SJSA1 (cell line): ENCODE measurements at places on chromosomes 5 and 9. TPM values are rescaled to one million over a fixed set of nuclear protein-coding genes. Genes with fewer than 3 reads are reported as not detected.

TAS2R1 gene
- not detected in 2 replicates for total RNA-seq

NIPAL4 gene
- 0.18 TPM in 1 of 2 replicates, not detected in the other for total RNA-seq

TRAF1 gene
- total RNA-seq = 0.13 and 1.7 TPM in 2 replicates

DNA sequence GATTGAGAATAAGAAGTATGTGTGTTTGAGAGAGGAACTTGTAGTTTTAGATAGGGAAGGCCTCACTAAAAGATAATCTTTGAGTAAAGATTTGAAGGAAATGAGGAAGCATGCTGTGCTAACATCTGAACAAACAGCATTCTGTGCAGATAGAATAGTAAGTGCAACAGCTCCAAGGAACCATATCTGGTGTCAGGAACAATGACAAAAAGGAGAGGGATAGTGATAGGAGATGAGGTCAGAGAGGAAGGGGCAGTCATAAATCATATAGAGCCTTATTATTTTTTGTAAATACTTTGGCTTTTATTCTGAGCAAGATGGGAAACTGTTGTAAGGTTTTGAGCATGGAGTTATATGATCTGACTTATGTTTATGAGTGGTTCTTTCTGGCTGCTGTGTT lies 3.8 kb downstream of the MRPL22 start:
- H3K4me3 ChIP-seq = no peak overlapping the region
- H3K36me3 ChIP-seq = peaks cover 51% of the 10 kb centered on the region
- H3K27ac ChIP-seq = no peak overlapping the region
- DNase-seq = no peak
- H3K27me3 ChIP-seq = no peaks in the 10 kb centered on the region
- peaks cover 8% of the 10 kb centered on the region; the same call in 1 of the 2 replicates for H3K4me1 ChIP-seq

DNA sequence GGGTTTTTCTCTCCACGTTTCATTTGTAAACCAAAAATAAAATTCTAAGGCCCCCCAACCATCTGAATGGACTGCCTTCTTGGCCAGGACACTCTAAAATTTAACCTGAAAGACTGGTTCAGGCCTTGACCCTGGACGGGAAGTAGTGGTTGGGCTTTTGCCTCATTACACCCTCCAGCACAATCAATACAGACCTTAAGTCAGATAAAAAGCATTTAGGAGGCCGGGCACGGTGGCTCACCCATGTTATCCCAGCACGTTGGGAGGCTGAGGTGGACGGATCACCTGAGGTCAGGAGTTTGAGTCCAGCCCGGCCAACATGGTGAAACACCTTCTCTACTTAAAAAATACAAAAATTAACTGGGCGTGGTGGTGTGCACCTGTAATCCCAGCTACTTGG lies 91.6 kb upstream of the PPP1R26 start:
- H3K27me3 ChIP-seq = no peaks in the 10 kb centered on the region
- no peaks in the 10 kb centered on the region for H3K36me3 ChIP-seq
- H3K27ac ChIP-seq = no peak overlapping the region
- H3K4me1 ChIP-seq = no peaks in the 10 kb centered on the region
- DNase-seq = no peak

GRCh38 chr5:16573401-16573800 lies 43.4 kb downstream of the RETREG1 start:
- 0 out of 2 replicates have a peak, but pooled peaks cover 5% of the 10 kb centered on the region for H3K4me1 ChIP-seq
- DNase-seq = no peak
- H3K36me3 ChIP-seq = no peaks in the 10 kb centered on the region
- H3K4me3 ChIP-seq = no peak overlapping the region
- H3K27me3 ChIP-seq = no peaks in the 10 kb centered on the region
- no peak overlapping the region for H3K27ac ChIP-seq

DNA sequence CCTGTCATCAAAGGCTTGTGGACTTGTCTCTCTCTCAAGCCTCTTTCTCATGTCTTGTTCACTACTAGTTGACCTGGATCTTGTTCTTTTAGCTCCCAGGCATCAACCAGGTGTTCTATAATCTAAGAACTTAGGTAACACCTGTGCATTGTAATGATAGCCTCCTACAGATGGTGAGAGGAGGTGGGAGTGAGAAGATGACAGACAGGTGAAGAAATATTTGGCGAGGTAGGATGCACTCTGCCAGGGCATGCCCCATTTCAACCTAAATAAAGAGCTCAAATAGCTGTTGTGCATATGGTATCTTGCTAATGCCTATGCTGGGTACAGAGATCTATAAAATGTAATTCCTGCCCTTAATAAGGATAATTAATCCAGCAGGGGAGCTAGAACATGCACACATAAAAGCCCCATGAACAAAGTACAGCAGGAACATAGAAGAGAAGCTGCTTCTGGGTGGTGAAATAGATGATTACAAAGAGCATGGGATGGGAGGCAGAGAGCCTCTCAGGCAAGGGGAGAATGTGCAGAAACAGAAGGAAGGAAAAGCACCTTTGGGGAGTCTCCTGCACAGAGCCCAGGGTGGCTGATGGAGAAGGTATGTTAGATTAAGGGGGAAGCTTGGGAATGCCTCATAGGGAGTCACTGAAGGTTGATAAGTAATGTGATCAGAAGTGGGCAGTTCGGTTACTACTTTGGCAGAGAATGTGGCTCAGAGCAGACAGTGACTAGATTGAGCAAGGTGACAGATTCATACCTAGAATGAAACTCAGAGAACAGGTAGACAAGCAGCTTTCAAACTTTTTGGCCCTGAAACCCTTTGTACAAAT lies 28.0 kb upstream of the PLIN2 start:
- no peaks in the 10 kb centered on the region for H3K4me1 ChIP-seq
- no peaks in the 10 kb centered on the region for H3K27me3 ChIP-seq
- H3K36me3 ChIP-seq = no peaks in the 10 kb centered on the region
- H3K4me3 ChIP-seq = no peak overlapping the region
- H3K27ac ChIP-seq = no peak overlapping the region
- DNase-seq = no peak

DNA sequence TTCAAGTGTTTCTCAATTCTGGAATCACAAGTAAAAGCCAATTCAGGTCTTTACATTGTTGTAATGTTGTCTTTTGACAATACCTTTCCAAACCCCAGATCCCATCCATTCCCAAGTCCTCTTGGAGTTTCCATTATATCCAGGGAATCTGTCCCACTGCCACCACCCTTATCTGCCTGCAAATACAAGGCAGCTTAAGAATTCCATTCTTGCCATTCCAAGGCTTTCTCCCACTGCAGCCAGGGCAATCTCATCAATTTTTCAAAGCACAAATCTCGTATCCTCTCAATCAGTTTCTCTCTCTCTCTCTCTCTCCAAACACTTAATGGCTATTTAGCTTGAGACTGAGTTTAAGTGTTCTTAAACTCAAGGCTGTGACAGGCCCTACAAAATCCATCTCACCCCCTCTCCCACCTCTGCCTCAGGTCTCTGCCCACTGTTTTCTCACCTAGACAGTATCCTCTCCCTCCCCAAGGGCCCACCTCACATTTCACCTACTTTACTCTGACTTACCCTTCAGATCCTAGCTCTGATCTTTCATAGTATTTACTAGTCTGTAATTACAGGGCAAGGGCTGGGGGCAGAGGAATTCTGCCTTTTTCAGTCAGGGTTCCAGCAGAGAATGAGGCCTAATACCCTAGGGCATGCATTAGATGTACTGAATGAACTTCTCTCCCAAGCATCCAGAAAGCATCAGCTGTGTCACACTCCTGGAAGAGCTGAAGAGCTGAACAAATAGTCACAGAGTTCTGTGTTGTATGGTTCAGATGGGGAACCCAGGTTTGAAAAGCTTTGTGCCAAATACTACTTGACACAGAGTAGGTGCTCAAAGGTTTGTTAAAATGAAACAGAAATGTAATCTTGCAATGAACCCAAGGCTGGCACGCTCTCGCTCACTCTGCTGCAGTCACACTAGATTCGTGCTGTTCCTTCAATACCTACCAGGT lies 46.0 kb downstream of the RAPGEF1 start:
- H3K27me3 ChIP-seq = no peaks in the 10 kb centered on the region
- H3K36me3 ChIP-seq = no peaks in the 10 kb centered on the region
- no peak for DNase-seq
- no peak overlapping the region for H3K27ac ChIP-seq

DNA sequence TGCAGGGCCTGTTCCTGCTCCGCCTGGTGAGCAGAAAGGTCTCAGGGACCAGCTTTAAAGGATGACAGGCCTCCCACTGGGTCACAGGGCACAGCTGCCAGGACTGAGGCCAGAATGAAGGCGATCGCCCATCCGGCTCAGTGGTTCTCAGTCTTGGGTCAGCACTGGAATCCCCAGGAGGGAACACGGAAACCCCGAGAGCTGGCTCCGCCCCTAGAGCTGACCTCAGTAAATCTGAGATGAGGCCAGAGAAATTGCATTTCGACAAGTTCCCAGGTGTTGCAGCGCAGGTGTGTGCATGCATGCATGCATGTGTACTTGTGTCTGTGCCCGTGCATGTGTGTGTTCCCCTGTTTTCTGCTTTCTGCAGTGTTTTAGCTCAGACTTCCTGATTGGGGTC lies 47.2 kb upstream of the KCNMB1 start:
- H3K4me1 ChIP-seq = no peaks in the 10 kb centered on the region
- no peak for DNase-seq
- no peaks in the 10 kb centered on the region for H3K27me3 ChIP-seq
- no peaks in the 10 kb centered on the region for H3K36me3 ChIP-seq
- H3K4me3 ChIP-seq = no peak overlapping the region

GRCh38 chr9:20563917-20564316 lies 58.4 kb downstream of the MLLT3 start:
- no peak overlapping the region for H3K27ac ChIP-seq
- DNase-seq = no peak
- H3K4me1 ChIP-seq = peaks cover 28% of the 10 kb centered on the region

GRCh38 chr5:139633295-139634027 lies 14.7 kb upstream of the CXXC5 start:
- H3K27me3 ChIP-seq = no peaks in the 10 kb centered on the region
- peak; percentile 80 for DNase-seq
- H3K27ac ChIP-seq = no peak overlapping the region

DNA sequence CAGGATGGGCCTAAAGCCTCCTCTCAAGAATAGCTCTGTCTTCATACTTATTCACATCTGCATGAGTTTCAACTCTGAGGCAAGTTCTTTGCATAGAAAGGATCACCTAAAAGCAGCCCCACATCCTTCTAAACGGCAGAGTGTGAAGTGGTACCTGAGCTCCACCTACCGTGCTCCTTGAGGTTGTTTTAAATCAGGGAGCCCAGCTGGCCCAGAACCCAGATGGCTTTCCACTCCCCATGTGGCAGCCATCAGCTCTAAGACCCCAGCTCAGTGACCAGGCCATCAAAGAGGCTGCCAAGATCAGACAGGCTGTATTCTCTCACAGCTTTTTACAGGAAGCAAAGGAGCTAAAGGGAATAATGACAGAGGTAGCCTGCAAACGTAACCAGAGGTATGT lies 299.3 kb downstream of the RASEF start:
- H3K36me3 ChIP-seq = no peaks in the 10 kb centered on the region
- no peaks in the 10 kb centered on the region for H3K27me3 ChIP-seq
- no peak for DNase-seq

DNA sequence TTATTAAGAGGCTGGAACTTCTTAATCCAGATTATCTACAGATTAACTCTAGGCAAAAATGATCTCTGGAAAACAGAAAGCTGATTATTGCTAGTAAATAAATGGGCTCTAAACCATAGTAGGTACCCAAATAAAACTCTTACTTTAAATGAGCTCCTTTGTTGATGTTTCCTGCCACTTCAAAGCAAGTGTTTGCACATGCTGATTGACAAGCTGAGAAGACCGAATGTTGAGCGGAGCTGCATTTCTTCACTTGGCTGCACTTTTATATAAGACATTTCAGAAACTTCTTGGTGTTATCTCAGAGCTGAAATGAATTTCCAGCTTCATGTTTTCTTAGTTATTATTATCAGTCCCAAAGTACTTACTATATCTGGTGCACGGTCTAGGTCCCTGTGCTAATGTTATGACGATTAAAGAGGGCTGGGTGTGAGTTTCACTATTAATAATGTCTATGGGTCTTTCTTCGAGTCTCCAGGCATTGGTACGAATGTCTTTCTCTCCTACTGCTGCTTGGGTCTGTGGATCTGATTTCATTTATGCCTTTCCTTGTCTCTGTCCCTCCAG lies 58.6 kb upstream of the CTXN3 start:
- no peak overlapping the region for H3K4me3 ChIP-seq
- H3K27ac ChIP-seq = no peak overlapping the region
- DNase-seq = no peak
- H3K4me1 ChIP-seq = no peaks in the 10 kb centered on the region
- H3K27me3 ChIP-seq = no peaks in the 10 kb centered on the region; the same call in 1 of the 2 replicates
- no peaks in the 10 kb centered on the region for H3K36me3 ChIP-seq

DNA sequence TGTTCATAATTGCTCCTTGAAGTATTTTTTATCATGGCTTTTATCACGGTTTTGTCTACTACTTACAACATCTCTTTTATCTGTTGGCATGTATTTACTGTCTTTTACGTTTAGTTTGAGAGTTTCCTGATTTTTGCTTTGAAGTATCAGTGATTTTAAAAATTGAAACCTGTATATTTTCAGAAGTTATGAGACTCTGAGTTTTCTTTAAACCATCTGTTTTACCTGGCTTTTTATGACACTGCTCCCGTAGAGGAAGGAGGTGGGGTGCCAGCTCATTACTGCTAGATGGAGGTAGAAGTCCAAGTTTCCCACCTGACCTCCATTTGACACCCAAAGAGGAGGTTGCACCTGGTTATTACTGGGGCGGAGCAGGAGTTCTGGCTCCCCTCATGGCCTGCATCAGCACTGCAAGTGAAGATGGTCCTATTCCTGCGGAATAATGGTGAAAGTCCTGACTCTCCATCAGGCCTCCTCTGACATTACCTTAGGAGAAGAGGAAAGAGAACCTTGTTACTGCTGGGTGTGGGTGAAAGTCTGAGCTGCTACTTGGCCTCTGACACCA lies 10.0 kb upstream of the ZNF131 start:
- no peaks in the 10 kb centered on the region for H3K36me3 ChIP-seq
- H3K4me1 ChIP-seq = peaks cover 7% of the 10 kb centered on the region; the same call in 1 of the 2 replicates
- H3K4me3 ChIP-seq = no peak overlapping the region

- no peak for DNase-seq
- no peaks in the 10 kb centered on the region for H3K4me1 ChIP-seq
- H3K36me3 ChIP-seq = no peaks in the 10 kb centered on the region
- 0 out of 2 replicates have a peak, but pooled peaks cover 3% of the 10 kb centered on the region for H3K27me3 ChIP-seq
Measured at GRCh38 chr5:35543408-35543807, 74.3 kb upstream of the SPEF2 start.

DNA sequence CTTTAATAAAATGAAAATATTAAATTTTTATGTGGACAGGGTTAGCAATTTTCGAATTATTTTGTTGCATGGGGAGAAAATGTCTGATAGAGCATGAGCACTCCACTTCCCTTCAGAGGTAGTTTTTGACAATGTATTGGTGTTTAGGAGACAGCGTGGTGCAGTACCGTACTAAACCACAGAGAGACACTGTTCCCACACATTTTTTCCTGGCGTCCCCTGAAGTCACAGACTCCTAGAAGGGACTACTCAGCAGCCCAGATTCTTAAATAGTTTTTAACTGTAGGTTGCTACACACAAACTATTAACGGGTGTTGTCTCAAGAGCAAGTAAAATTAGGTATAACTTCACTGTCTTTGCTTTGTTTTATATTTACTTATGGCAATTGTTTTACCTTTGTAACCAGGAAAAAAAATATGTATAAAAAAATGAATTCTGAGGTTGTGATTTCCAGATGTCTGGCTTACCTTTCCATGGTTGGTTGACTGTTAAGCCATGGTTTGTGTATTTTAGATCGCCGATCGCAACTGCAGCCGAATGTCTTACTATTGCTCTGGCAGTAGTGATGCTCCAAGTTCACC lies 171.2 kb downstream of the DOCK8 start:
- no peaks in the 10 kb centered on the region for H3K4me1 ChIP-seq
- no peak for DNase-seq
- no peak overlapping the region for H3K4me3 ChIP-seq
- no peaks in the 10 kb centered on the region for H3K36me3 ChIP-seq
